Fibroblast of skin of back (primary cell): ENCODE measurements at places on chromosomes 5 and 9.
A peak's percentile ranks its signal among the peaks of the same experiment; 100 is the strongest.

- DNase-seq, result no peak
Measured at GRCh38 chr5:1554410-1554967, 30.7 kb upstream of the LPCAT1 start.

- DNase-seq, result no peak
Measured at GRCh38 chr9:114785866-114786650, 19.8 kb downstream of the TNFSF15 start.

- peak; percentile 78 for DNase-seq
Measured at GRCh38 chr5:96203761-96204160, 229.3 kb downstream of the PCSK1 start.

DNA sequence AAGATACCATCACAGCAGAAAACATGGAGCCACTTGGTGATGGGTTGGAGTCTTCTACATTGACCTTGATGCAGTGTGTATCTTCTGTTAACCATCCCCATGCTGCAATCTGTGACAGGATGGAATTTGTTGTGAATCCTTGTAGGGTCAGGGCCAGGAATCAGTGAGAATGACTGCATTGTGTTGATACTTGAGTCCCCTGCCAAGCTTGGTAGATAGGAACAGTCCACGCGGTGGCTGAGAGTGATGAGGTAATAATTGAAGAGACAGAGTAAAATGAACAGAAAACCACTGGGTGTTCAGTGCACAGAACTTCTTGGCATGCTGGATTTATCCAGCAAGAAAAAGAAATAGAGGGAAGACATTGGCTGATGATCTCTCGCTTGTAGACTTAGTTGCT, 217.5 kb downstream of the MAN2A1 start:
- peak; percentile 12 for DNase-seq
